ENCODE measurements at places on chromosomes 4 and X. TPM values are rescaled to one million over a fixed set of nuclear protein-coding genes. Genes with fewer than 3 reads are reported as not detected.

- DNase-seq: no peak
These were observed at the start of gene KIAA1210 for GRCh38 chrX:119127650-119128049. TSS of gene KIAA1210 (minus strand) at chrX:119127812. CDS start at chrX:119123642, 4,170 bp downstream.

DNA sequence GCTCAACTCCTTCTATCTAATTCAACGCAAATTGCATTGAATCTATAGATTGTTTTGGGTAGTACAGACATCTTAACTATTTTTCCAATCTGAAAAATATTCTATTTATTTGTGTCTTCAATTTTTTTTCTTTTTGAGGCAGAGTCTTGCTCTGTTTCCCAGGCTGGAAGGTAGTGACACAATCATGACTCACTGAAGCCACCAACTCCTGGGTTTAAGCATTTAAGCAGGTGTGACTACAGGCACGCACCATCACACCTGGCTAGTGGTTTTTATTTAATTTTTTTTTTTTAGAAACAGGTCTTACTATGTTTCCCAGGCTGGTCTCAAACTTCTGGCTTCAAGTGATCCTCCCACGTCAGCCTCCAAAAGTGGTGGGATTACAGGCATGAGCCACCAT lies 98.3 kb downstream of the GK start:
- no peak for DNase-seq

DNA sequence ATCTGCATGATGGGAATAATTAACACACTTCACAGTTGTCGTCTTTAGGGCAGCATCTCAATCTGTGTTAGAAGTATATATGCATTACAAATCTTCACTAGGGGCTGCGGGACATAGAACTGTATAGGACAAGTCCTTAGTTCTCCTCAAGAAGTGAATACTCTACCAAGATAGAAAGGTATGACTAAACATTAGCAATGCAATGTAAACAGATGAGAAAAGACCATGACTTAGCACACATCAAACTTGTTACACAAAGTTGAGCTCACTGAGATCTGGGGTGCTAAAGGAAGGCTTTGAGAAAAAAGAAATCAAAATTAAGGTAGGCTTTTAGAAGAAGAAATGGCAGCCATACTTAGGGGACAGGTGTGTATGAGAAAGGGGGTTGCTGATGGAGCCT lies 182.1 kb upstream of the MAP3K15 start:
- DNase-seq: no peak

GRCh38 chr4:5976431-5976830 lies 41.8 kb downstream of the C4orf50 start:
- DNase-seq: no peak

Gene WDR1
- 189 TPM for total RNA-seq

- no peak for DNase-seq
These were observed 109.9 kb downstream of the ZNF330 start for GRCh38 chr4:141330616-141331015.

Gene TLL1
- total RNA-seq: 0.93 TPM

- DNase-seq: peak; percentile 39
These were observed 110.3 kb downstream of the SHROOM3 start for GRCh38 chr4:76545226-76545884.

DNA sequence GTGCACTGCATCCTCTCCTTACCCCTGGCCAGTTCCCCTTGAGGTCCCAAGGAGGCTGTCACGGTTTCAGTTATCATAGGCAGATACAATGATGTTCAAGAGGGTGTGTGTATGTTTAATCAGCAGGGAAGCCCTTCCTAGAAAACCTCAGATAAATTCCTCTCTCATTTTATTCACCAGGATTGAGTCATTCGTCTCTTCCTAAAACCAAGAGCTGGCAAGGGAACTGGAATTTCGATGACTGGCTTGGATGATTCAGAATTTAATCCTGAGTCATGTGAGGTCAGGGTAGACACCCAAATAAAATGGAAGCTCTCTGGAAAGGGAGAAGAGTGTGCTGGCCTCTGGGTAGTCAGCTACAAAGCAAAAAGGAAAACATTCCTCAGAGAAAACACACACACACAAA lies 106.2 kb upstream of the RAPGEF2 start:
- DNase-seq: peak; percentile 90

DNA sequence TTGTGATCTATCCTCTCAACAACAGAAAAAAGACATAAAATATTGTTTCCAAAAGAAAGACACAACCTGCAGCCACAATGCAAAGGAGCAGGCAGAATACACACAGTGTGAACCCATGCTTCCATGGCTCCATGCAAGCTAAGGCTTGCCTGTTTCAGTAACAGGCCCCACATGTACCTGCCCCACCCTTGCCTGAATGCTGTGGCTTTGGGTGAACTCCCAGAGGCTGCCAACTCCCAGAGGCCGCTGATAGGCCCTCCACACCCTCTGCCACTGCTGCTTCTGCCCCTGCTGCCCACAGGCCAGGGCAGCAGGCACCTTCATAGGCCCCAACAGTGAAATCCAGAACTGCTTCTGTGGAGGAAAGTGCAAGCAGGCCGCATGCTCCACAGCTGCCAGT lies 313.9 kb downstream of the CHIC1 start:
- DNase-seq: no peak

DNA sequence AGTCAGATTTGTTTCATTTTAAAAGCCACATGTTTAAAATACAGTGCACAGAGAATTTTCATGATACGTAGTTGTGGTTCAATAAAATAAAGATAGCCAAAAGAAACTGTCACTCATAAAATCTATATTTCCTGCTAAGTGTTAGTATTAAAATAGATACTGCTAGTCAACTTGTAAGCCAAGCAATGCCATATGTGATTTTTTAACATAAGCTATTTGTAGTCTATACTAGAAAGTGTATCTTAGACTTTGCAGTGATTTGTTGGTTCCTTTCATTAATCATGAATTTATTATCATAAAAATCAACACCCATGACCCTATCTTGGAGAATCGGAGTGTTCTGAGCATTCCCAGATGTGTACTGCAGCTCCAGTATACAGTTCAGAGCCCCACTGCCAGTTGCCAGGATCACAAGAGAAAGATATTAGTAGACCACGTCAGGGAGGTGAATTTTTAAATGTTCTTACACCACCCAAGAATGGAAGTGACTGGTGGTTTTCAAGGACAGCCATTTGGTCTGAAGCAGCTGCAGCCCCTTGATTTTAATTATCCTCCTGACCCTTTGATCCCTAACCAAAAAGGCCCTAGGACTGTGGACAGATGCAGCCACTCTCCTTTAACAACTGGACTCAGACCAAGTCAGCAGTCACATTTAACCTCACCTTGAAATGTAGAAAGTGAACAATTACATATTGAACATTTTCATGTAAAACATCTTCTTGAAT lies 163.1 kb downstream of the PALLD start:
- no peak for DNase-seq

Gene CLNK
- total RNA-seq: not detected

GRCh38 chrX:10617999-10618351 lies 2.4 kb downstream of the MID1 start:
- DNase-seq: peak; percentile 23

DNA sequence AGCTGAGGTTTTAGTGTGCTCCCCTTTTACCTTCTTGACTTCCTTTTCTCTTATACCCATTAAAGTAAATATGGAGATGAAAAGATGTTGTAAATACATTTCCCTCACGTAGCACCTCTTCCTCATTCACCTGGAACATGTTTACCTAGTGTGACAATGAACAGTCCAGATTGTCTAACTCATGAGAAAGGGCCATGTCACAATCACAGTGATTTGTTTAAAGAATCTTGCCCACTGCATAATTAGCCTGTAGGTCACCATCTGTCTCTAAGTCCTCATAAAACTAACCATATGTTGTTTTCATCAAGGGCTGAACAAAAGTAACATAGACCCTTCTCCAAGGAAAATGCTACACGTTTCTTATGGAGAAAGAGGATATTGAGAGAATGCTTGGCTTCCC lies 85.7 kb downstream of the TSPAN5 start:
- DNase-seq: peak; percentile 11

Gene ADH7
- total RNA-seq: not detected

DNA sequence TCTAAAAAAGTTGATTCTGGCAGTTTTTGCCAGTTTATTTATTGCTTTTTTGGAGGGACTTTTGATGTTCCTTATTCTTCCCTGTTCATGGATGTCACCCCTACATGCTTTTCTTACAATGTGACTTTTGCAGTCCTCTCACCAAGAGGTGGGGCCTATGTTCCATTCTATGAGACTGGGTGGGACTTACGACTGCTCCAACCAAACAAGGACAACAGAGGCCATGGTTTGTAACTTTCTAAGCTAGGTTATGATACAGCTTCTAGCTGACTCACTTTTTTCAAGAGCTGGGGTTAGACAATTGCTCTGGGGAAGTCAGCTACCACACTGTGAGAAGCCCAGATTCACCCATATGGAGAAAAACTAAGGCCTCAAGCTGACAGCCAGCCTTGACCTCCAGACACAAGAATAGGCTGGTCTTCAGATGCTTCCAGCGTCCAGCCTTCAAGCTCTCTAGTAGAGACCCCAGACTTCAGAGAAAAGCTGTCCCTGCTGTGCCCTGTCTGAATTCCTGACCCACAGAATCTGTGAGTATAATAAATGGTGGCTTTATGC lies 39.5 kb downstream of the ENOPH1 start:
- no peak for DNase-seq

Gene KIF4A
- total RNA-seq: 37.5 TPM

DNA sequence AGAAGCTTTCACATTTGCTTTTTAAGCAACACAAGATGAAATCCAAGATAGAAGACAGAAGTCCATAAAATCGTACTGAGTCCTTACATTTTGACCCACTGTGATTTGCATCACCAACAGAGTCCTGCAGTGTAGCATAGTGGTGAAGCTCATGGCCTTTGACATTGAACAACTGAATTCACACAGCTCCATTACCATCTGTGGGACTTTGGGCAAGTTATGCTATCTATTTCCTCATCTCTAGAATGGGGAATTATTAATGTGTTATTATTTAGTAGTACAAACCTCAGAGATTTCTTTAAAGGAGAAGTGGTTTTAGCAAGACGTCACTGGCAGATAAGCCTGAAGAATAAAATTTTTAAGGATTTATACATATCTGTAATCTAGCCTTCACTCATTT lies 10.7 kb downstream of the GPRIN3 start:
- DNase-seq: no peak

Gene GK2
- not detected for total RNA-seq

DNA sequence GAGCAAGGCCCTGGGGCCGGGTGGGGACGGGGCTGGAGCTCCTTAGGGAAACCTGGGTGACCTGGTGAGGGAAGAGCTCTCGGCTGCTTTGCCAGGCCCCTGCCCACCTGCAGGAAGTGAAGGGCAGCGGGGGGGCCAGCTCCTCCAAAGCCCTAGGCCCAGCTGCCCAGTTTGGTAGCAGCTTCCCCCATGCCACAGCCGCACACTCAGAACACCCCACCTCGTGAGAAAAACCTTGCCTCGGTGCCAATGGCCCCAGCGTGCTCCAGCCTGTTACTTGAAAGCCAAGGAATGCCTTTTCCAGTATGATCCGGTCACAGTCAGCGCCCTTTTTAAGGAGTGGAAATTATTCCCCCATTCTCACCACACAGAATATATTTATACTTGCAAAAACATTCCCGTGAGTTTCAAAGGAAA lies 38.3 kb downstream of the ACOX3 start:
- no peak for DNase-seq

DNA sequence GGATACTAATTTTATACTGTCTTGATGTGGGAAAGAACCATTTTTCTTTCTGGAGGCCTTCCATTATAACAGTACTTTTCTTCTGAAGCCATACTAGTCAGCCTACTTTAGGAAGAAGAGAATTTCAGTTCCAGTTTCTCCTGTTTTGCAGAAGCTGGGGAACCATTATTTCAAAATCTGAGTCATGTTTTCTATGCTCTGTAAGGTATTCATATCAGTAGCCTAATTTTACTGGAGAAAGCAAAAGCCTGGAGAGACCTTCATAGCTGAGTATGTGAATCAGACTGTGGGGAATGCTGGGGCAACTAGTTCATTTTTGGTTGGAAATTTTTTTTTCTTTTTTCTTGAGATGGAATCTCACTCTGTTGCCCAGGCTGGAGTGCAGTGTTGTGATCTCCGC lies 22.4 kb downstream of the AFF1 start:
- DNase-seq: no peak

GRCh38 chrX:32530802-32531403 lies 680.4 kb downstream of the DMD start:
- peak; percentile 25 for DNase-seq

- no peak for DNase-seq
These were observed 3.2 kb downstream of the CXorf38 start for GRCh38 chrX:40644176-40644575.

DNA sequence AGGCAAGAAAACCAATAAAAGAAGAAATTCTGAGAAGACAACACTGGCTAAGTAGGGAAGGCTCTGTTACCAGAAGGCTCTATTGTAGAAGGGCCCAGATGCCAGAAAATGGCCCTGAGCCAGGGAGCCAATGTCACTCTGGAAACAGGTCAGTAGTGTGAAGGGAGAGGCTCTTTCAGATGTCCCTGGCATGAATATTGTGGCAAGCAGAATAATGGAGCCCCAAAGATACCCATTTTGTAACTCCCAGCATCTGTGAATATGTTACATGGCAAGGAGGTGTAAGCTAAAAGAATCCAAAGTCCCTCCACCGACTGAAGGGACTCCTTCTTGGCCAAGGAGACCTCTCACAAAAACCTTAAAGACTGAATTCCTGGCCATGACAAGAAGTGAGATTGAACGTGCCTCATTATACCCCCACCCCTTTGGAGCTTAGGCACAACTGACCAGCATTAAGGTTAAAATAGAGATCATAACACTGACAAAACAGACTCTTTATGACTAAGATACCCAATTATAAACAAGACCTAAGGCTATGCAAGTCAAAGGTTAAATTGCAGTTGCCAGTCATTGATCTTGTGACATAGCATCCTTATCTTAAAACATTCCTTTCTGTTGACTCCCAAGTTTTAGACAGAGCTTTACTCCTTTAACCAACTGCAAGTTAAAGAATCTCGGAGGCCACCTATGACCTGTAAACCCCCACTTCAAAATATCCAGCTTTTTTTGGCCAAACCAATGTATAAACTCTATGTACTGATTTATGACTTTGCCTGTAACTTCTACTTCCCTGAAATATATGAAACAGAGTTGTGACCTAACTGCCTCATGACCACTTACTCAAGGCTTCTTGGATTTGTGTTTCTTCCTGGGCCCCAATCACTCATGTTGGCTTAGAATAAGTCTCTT lies 42.2 kb upstream of the SMIM10 start:
- peak; percentile 21 for DNase-seq
